ENCODE measurements at places on chromosomes 1 and 21.

DNA sequence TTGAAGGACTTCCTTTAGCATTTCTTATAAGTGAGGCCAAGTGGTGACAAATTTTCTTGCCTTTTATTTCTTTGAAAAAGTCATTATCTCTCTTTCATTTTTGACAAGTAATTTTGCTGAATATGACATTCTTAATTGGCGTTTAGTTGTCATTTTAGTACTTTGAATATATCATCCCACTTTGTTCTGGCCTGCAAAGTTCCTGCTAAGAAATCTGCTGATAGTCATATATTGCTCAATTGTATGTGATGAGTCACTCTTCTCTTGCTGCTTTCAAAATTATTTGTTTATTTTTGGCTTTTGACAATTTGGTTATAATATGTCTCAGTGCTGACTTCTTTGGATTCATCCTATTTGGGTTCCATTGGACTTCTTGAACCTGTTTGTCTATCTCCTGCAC is 312.6 kb downstream of the DUSP10 start:
- no peak for DNase-seq

- no peak for DNase-seq
Measured at GRCh38 chr1:19797827-19798226, 1.9 kb downstream of the TMCO4 start.

- DNase-seq: peak; percentile 32
Measured at GRCh38 chr1:53511933-53512806, 53.0 kb downstream of the DMRTB1 start.

- no peak for DNase-seq
Measured at GRCh38 chr1:204507317-204508105, 8.7 kb upstream of the MDM4 start.

Data from HFF-Myc (cell line).